ENCODE measurements at places on chromosomes 11 and 22.

DNA sequence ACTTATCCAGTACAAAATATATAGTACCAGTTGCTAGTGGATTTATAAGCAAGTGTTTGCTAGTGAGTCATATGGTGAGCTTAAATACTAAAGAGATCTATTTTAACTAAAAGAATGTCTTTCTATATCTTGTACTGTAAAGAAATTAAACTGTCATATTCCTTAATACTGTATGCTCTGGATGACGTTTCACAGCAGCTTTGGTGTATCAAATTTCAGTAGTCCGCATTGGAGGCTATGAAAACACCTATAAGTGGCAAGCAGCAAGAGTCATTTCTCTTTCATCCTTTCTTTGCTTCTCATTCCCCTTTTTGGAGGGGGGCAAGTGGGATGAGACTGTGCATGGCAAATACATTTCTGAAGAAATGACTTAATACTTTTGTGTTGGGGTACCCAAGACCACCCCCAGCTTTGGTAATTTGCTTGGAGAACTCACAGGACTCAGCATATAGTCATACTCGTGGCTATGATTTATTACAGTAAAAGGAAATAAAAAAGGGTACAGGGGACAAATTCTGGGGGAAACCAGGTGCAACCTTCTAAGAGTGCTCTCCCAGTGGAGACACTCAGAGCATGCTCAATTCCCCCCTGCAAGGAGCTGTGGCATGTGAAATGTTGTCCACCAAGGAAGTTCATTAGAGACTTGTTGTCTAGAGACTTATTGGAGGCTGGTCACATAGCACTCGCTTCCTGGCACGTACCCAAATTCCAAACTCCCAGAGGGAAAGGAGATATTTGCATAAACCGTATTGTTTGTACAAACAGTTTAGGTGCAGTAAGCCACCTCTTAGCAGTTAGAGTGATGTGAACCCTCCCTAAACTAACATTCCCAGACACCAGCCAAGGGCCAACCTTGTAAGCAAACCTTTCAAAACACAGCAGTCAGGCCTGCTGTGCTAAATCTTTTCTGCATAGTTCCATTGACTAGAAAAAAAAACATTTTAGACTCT lies 210.8 kb downstream of the PGR start:
- no peak for DNase-seq

GRCh38 chr22:46082633-46083032 lies 67.7 kb upstream of the PPARA start:
- no peak for DNase-seq

DNA sequence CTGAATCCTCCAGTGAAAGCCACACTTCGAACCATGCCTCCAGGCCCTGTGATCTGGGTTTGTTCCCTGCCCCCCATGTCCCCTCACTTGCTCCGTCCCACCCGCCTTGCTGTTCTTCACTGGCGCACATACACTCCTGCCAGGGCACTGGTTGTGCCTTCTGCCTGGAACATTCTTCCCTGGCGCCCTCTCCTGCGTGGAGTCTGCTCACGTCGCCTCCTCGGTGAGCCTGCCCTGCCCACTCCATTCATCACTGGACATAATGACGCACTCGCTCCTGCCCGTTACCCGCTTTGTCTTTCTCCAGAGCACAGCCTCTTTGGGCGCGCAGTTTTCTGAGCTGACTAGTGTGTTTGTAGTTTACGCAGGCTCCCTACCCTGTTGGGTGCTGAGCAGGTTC lies 21.0 kb upstream of the MIEF1 start:
- DNase-seq = no peak

GRCh38 chr22:49765951-49766350 lies 61.7 kb downstream of the BRD1 start:
- DNase-seq = no peak

DNA sequence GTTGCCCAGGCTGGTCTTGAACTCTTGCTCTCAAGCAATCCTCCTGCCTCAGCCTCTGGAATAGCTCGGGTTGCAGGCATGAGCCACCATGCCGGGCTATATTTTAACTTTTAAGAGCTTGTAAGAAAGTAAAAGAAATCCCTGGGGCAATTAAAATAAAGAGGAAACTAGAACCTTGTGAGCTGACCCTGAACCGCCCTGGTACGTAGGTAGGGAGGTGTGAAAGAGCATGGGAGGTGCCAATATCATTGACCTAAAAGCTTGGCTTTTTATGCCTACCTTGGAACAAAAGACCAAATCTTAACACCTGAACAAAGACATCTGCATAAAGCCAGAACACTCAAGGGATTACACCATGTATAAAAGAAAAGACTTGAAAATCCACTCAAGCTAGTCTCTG lies 595.1 kb downstream of the SOX6 start:
- no peak for DNase-seq

DNA sequence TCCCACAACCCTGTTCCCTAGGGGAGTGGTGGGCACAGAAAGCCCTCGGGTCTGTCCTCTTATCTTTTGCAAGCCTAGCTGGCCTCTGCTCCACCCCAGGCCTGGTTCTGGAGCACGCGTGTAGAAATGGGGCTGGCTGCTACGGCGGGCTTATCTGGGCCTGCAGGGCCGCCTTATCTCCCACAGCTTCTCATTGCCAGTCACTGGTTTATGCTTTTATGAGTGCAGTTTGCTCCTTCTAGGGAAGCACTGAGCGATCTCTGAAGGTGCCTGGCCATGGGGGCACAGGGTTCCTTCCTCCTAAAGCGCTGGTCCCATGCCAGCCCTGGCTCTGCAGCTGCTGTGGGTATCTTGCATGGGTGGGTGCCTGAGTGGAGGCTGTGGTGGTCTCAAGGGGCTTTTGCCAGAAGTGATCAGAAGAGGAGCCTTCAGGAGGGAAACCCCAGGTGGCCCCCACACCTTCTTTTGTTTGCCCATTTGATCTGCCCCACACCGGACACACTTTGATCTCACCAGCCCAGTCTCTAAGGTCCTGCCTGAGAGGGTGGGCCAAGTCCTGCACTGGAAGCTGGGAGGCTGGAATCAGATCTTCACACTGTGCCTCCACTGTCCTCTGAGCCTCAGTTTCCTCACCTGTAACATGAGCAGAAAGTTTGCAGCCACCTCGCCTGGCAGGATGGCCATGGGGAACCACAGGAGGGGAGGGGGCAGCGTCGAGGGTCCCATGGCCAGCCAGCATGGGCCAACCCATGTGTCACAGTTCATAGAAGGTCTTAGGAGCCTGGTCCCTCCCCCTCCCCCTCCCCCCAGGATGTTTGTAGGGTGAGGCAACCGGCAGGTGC lies 86.6 kb upstream of the FGF3 start:
- DNase-seq = no peak

- DNase-seq = no peak
These were observed 198.3 kb upstream of the PLET1 start for GRCh38 chr11:112459001-112459400.

DNA sequence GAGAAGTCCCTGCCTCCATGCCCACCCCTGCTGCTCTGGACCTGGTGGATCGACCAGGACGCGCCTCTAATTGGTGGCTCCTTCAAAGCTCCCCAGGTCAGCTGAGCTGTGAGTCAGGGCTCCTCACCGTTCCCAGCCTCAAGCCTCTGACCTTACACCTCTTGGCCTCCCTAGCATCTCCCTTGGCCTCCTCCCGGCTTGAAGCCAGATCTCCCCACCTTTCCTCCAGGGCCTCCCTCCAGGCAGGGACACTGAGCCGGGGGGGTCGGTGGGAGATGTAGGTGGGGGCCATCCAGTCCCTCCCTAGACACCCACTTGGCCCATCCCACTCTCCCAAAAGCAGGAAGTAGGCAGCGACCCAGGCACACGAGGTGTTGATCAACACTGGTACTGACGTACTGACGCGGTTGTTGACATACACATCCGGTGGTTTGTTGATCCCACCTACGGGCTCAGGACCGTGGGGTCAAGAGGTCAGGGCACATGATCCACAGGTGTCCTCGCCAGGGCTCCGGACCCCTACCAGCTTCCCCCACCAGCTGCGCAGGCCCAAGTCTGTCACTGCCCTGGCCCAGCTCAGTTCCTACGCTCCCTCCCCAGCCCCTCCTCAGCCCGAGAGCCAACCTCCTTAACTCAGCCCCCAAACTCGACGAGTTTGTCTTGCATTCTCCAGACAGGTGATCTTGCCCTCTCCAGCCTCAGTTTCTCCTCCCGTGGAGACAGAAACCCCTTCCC lies 802 bp downstream of the ATG2A start:
- DNase-seq = peak; percentile 75

DNA sequence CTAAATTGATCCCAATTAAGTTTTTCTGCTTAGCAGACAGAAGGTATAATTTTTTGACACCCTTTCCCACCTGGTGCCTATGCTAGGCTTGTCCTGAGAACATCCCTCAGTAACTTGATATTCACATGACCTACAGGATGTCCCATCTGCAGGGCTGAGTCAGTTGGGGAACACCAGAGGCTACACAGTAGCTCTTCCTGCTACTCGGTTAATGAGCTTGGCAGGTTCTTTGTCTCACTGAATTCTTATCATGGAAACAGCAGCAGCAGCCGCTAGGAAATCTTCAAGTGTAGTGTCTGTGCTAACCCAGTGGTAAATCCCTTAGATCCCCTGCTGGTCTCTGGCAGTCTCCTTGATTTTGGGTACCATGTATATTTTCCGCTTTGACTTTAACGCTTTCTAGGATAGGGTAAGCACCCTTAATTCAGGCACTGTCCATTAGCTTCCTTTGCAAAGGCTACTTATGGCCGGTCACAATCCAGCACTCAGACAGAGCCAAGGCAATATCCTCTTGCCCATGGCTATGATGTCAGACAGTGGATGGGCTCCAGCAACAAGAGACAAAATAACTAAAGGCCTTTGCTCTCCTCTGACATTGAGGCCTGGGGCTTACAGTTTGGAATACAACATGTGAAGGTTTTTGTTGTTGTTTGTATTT lies 8.5 kb downstream of the MRPL16 start:
- no peak for DNase-seq
